ENCODE measurements at places on chromosomes 4 and X.

- no peak for DNase-seq
These were observed 490.9 kb upstream of the INTU start for GRCh38 chr4:127141856-127142255.

DNA sequence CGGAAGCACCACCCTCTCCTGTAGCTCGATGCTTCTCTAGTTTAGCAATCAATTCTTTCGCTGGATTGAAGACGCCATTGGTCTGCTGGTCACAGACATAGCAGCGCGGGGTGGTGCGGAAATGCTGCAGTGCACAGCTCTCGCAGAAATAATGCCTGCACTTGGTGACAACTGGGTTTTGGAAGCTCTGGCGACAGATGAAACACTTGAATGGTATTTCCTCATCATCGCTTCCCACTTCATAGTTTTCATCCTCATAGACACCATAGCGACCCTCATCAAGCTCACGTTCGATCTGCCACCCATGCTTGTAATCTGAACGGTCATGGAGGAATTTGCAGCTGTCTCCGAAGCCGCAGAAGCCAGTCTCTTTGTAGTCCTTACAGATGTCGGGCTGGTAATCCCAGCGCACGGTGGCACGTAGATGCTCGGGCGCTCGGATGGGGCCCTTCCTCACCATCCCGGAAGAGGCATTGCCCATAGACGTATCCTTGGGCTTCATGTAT lies 854 bp downstream of the RNF113A start:
- no peak for DNase-seq

DNA sequence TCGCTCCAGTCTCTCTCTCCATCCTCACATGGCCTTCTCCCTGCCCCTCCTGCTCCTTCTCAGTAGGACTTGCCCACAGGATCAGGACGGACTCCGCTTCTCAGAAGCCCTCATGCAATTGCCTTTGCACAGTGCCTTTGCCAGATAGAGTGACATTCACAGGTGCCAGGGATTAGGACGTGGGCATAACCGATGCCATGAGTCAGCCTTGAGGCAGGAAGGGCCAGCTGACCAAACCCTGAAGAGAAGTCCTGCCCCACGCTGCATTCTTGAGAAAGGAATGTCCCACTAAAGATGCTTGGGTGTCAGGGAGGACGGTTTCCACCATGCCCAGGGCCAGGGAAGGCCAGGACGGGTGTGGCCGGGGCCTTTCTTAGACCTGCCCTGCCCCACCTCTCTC lies 6.6 kb upstream of the GRPEL1 start:
- DNase-seq = no peak

DNA sequence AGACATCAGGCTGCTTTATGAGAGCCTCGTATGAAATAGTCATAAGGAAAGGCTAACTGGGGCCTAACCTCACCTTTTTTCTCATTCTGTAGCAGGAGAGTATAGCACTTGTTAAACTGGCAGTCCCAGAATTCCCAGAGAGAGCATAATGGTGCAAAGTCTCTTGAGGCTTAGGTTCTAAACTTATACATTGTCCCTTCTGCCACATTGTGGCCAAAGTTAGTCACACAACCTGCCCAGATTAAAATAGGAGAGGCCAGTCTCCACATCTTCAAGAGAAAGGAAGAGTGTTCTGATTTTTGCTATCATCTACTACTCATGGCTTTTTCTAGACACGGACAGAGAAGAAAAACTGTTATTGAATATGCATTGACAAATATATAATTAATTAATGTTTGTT lies 1588.9 kb upstream of the PCDH7 start:
- no peak for DNase-seq

DNA sequence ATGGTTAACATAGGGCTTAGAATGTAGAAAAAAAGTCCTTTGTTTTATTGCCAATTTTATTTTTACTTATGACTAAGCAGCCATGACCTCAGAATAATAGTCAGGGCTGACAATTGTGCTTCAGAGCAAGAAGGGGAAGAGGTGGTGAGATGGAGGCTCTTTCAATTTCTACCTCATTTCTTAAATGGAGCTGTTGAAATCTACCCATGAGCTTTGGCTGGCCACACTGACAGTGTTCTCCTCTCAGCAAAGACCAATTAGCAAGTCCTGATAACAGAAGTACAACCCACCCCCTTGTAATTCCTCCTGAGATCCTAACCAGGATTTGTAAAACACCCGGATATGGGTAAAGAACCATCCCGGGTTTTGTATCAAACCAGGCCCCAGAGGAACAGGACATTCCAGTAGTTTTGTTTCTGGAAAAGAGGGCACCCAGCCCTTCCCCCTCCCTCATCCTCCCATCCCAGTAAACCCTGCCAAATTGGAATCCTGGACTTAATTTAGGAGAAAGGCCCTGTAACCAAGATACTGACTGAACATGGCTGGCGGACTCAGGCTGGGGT lies at the start of gene HEPH:
HEPH (plus strand) TSS at position 399 of the 563 bp plus-strand sequence. CDS start 6,324 bp downstream, outside the sequence.
- DNase-seq = no peak

- DNase-seq = no peak
These were observed 11.3 kb upstream of the PRDM8 start for GRCh38 chr4:80185787-80186548.

DNA sequence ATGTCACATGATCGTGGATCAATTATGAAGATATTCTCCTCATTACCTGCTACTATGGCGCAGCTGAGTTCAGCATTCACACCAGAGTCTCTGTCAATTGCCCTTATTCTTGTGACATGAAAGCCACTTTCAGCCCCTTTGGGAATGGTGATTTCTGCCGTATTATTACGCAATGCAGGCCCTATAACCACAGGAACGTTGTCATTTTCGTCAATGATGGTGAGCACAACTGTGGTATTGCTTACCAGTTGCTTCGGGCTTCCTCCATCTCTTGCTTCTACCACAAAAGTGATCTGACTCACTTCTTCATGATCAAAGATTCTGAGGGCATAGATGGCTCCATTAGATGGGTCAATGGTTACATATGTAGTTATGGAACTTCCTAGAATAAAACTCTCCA lies 2.1 kb downstream of the PCDH18 start:
- no peak for DNase-seq

DNA sequence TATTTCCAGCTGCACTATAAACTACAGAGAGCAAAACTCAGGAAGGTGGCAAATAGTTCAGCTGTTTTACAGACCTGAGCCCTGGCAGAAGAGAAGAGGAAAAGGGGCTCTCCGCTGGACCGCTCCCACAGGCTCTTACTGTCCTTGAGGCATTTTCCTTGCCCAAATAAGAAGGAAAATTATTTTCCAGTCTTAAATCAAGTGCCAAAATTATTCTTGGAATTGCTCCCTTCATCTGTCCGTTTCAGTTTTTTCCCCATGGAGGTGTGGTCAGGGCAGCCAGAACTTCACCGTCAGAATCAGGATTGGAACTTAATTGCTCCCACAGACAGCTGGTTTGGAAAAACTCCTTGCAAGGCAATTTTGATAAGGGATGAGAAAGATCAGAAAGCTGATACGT lies 35.2 kb upstream of the SPINK2 start:
- no peak for DNase-seq

DNA sequence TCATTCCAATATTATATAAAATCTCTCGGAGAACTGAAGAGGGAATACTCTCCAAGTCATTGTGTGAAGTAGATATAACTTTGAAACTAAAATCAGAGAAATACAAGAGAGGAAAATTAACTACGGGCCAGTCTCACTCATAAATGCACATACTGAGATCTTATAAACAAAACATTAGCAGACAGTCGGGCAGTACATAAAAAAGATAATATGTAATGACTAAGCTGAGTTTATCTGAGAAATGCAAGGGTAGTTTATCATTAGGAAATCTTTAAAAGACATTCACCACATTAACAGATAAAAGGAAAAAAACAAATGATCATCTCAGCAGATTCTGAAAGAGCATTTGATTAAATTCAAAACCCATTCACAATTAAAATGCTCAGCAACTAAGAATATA lies 116.7 kb downstream of the NYX start:
- no peak for DNase-seq

GRCh38 chr4:189600718-189601435 lies 339.8 kb upstream of the FRG1 start:
- no peak for DNase-seq

DNA sequence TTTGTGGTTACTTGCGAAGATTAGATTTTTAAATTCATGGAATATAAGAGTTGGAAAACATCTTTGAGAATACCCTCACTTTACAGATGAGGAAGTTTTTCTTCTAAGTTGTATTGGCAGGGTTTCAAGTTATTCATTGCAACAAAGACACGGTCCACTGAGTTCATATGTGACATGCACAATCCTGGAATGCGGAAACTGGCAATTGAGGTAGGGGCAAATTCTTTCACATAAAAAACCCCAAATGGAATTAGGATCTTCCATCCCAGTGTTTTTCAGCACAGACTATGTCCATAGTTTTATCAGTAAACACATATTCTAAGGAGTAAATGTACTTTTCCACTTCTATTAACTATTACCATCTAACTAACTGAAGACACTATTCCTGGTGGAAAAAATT lies 81.8 kb upstream of the NAP1L5 start:
- DNase-seq = no peak

- no peak for DNase-seq
These were observed 476.8 kb downstream of the PACRGL start for GRCh38 chr4:21177092-21177491.

DNA sequence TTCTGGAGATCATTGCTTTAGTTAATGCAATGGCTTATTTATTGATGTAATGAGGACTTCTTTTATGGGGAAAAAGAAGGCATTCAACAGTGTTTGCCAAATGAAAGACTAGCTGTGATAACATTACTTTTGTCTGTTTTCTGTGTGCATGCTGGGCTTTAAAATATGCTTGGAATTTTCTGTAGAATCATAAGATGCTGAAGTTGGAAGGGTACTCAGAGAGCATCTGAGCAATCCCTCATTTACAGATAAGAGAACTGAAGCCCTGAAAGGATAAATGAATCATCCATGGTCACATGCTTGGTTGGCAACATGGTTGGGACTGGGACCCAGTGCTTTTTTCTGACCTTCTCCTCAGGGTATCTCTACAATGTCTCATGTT lies 31.4 kb upstream of the PITX2 start:
- no peak for DNase-seq

- DNase-seq = no peak
These were observed 414.1 kb downstream of the ADGRL3 start for GRCh38 chr4:61614231-61614630.

GRCh38 chr4:40648131-40648530 lies 18.5 kb upstream of the RBM47 start:
- no peak for DNase-seq

GRCh38 chrX:119218198-119218597 lies 17.9 kb upstream of the PGRMC1 start:
- DNase-seq = no peak

DNA sequence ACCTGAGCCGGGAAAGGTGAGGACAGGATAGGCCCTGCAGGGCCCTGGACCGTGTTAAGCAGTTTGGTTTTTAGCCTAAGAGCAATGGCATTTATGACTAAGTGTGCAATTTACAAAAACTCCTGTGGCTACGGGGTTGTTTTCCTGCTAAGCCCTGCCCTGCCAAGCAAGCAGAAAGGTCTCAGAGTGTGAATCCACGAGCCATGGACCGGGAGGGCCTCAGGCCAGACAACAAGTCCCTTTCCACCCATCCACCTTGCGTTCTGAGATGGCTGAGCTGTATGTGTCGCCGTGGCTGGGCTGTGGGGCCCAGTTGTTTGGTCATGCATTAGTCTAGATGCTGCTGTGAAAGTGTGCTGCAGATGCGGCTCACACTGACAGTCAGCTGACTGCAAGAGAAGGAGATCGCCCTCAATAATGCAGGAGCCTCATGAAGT lies 33.9 kb upstream of the AFAP1 start:
- DNase-seq = no peak

DNA sequence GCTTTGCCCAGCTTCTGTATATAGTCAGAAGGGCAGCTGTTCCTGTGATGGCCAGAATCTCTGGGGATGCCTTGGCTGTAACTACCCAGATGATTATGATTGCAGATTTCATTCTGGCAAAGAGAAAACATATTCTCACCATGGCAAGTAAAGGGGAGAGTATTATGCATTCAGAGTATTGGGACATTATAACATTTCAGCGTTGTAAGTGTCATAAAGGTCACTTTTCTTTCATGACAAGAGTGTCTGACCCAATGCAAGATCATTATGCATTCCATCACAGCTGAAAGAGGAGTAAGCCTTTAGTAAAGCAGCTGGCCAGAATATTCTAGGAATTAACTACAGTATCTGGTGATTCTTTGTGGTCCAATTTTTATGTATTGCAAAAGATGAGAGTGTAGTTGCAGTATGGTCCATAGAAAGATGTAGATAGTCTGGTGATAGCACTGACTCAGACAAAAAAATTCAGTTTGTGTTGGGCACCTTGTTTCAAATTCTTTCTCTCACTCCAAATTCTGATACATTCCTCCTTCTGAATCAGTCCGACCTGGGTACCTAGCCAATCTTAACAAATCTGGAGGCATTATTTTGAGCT lies 2366.3 kb downstream of the PCDH7 start:
- DNase-seq = no peak

GRCh38 chr4:145887241-145887991 lies 51.2 kb downstream of the ZNF827 start:
- DNase-seq = no peak

GRCh38 chr4:6469144-6469543 lies 3.3 kb downstream of the PPP2R2C start:
- no peak for DNase-seq

DNA sequence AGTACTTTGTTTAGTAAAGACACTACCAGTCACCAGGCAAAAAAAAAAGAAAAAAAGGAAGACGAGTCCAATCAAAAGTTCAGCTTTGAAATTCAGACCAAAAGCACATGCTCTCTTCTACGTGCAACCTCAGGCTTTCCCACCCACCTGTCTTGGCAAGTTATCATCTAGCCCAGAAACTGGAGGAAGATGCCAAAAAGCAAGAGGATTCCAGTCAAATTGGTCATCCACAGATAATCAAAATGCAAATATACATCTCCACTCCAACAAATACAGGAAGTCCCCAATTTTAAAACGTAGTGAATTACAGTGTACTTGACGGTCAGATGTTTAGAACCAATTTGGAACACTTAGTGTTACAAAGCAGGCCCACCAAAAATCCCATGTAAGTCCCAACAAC lies 96.5 kb downstream of the PALLD start:
- DNase-seq = no peak

DNA sequence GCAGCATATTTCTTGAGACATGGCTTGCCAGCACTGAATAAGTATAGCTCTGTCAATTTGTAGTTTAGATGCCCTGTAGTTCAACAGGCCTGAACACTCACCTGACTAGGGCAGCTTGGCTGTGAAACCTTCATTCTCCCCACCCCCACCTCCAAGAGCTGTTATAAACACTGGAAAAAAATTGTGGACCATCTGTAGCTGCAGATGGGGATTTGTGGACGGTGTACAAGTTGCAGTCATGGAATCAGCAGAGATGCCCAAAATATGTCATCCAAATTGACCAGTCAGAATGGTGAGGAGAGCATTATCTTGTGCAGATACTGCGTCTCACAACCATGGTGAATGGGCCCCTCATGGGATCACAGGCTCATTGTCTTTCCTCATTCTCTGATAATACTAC lies 76.2 kb upstream of the PAQR3 start:
- no peak for DNase-seq
